ENCODE measurements at places on chromosomes 5 and 9. TPM values are rescaled to one million over a fixed set of nuclear protein-coding genes. Genes with fewer than 3 reads are reported as not detected.

Gene DEPDC1B
- 78.3 TPM for total RNA-seq

Gene ENTPD2
- 0.87 TPM for total RNA-seq

DNA sequence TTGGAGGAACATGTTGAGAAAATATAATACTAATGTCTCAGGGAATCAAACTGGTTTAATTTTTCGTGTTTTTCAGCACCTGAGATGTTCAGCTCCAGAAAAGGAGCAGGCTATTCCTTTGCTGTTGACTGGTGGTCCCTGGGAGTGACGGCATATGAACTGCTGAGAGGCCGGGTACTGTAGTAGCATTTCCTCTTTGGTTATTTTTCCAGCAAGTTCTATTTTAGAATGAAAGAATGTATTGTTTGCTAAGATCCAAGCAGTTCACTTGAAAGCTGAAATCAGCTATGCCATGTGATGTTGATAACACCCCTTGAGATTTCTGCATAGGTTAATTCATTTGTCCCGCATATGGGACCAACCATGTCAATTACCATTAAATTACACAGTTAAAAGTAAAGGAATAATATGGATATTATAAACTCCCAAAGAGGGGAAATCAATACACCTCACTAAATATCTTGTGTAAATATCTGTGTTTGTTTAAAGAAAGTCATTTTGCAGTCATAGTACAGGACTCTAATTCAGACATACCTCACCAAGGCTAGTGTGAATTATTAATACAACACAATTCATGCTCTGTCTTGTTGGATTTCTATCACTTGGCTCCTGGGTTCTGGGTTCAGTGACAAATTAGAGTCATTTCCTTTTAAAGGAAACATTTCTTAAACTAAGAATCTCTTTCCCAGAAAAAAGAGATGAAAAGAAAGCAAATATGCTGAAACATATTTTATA is 126.8 kb downstream of the STK32A start:
- H3K27ac ChIP-seq, result no peak overlapping the region
- H3K4me3 ChIP-seq, result no peak overlapping the region
- no peaks in the 10 kb centered on the region for H3K36me3 ChIP-seq

Gene LCN6
- total RNA-seq, result not detected

GRCh38 chr5:171506951-171507350 is 87.5 kb downstream of the FGF18 start:
- H3K4me1 ChIP-seq, result no peaks in the 10 kb centered on the region
- H3K27me3 ChIP-seq, result peaks cover 11% of the 10 kb centered on the region
- no peak for DNase-seq
- H3K36me3 ChIP-seq, result no peaks in the 10 kb centered on the region
- H3K4me3 ChIP-seq, result no peak overlapping the region

Data from HepG2 (cell line).